ENCODE measurements at places on chromosomes 3 and 15.

DNA sequence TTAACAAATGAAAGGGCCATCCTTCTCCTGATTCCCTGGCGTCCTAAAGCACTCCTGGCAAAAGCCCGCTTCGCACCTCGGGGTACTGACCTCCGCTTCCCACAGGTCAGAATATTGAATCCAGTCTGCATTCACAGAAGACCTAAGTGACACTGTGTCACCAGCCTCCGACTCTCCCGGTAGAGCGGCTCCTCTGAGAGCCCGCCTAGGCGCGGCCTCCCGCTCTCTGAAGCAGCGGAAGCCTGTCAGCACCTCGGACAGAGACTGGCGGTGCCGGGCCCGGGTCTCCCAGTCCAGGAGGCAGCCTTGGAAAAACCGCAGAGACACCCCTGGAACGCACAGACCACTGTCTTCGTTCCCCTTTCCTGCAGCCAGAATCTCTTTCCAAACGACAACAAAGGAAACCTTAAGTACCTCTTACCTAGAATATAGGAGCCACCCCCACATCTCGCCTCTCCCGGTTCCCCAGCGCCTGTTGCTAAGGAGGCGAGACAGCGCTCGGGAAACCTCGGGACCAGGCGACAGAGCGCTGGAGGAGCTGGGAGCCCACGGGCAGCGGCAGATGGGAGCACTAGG is 1.2 kb downstream of the GABRB3 start:
- DNase-seq = no peak

GRCh38 chr3:68136411-68136810 is 482.0 kb upstream of the SUCLG2 start:
- DNase-seq = no peak

DNA sequence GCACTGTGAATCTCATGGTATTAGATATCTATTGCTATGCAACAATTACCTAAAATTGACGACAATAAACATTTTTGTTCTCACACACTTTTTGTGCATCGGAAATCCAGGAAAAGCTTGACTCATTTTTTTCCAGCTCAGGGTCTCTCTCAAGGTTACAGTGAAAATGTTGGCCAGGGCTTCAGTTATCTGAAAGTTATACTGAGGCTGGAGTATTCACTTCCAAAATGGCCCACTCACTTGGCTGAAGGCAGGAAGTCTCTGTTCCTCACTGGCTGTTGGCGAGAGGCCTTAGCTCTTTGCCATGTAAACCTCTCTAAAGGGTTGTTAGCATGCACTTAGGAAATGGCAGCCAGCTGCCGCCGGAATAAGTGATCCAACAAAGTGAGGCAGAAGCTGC is 41.4 kb downstream of the OSTN start:
- no peak for DNase-seq

GRCh38 chr15:46409841-46410301 is 775.0 kb downstream of the SQOR start:
- no peak for DNase-seq

DNA sequence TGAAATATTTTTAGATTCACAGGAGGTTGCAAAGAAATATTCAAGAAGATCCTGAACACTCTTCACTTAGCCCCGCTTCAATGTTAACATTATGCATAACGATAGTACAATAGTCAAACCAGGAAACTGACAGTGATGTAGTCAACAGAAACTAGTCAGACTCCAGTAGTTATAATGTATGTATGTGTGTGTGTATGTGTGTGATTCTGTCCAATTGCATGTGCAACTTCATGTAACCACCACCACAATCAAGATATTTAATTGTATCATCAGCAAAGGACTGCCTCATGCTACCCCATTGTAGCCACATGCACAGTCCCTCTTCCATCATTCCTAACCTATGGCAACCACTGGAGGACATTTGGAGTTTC is 77.9 kb downstream of the APBA2 start:
- no peak for DNase-seq

DNA sequence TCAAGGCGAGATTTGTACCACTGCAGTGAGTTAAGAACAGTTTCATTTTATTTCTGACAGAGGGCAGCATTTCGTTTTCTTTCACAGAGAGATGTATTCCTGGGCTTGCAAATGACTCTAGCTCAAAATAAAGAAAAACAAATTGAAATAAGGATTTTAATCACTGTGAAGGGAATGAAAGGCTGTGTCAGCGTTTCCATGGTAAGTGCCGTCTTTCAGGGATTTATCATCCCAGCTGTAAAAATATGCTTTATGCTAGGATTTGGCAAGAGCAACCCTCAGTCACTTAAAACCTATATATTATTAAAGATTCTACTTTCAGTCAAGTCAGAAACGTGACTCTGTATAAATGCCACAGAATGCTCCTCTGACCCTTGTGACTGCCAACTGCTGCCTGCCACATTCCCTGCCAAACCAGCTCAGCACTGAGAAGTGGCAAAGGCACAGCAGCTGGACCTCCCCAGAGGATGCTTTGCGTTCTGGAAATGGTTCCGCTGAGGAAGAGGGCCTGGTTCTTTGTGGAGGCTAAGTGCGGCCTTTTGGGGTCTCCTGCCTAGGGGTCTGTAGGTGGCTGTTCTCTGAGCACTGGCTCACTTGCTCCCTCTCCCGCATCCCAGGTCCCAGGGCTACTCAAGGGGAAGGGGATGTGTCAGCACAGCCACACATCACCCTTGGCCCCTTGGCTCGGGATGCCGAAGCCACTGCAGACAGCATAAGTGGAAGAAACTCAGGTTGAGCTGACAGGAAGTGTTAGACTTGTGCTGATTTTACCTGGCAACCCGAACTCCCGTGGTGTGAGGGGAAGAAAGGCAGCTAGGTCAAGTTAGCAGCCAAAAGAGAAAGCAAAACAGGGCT is 56.6 kb upstream of the POMGNT2 start:
- DNase-seq = peak; percentile 76

DNA sequence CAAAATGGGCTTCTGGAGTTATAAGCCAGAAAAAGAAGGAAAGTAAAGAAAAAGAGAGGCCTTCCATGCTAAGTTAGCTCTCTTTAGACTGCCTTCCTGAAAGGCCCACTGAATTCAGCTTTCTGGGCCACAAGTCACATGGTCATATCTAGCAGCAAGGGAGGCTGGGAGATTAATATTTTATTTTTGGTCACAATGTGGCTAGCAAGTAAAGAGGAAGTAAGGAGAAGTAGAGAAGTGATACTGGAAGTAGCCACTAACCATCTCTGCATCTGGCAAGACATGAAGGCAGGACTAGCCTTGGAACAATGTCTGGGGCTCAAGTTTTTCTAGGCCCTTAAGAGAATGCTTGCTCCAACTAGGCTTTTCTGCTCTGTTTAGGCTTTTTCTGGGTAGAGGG is 81.8 kb upstream of the UBE2E1 start:
- no peak for DNase-seq

GRCh38 chr3:120344349-120344748 is 4.8 kb downstream of the LRRC58 start:
- no peak for DNase-seq

GRCh38 chr3:49668861-49669260 is 5.3 kb upstream of the APEH start:
- DNase-seq = no peak

GRCh38 chr3:71438904-71439303 is 144.6 kb downstream of the FOXP1 start:
- DNase-seq = no peak

GRCh38 chr3:97713634-97714033 is 50.9 kb upstream of the ARL6 start:
- no peak for DNase-seq

DNA sequence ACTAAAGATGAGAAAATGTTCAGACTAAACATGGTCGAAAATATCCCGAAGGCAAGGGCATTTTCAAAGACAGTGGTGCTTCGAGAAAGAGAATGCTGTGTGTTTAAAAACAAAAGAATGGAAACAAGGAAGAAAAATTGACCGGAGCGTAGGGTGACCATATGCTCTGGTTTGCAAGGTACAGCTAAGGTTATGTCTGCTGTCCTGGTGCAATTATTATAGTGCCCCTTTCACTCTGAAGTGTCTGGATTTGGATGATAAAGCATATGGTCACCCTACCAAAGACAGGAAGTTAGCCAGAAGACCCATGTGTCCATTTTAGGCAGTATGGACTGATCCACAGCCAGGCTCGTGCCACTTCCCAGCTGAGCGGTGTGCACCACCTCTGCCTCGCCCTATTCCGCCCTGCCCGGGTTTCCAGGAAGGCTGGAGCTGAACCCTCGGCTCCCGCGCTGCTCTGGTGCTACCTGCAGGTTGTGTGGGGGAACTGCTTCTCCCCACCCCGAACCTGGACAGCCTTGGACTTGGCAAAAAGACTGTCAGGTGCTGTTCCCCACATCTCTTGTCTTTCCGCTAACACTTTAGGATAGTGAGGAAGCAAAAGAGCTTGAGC is 25.2 kb downstream of the GOLGA6D start:
- peak; percentile 58 for DNase-seq

DNA sequence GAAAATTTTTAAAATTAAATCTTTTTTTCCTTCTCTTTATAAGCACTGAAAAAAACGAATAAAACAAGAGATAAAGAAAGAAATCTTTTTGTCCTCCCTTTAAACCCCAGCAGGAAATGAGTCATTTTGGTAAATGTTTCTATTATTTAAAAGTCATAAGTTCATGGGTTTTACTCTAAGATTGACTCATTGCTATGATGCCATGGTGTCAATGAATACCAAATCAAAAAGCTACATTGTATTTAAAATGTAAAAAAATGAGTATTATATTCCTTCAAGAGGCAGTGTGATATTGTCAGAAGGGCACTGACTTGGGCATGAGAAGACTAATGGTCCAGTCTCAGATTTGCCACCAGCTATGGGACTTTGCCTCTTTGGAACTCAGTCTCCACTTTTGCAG is 303.4 kb upstream of the DNAJC19 start:
- DNase-seq = no peak

DNA sequence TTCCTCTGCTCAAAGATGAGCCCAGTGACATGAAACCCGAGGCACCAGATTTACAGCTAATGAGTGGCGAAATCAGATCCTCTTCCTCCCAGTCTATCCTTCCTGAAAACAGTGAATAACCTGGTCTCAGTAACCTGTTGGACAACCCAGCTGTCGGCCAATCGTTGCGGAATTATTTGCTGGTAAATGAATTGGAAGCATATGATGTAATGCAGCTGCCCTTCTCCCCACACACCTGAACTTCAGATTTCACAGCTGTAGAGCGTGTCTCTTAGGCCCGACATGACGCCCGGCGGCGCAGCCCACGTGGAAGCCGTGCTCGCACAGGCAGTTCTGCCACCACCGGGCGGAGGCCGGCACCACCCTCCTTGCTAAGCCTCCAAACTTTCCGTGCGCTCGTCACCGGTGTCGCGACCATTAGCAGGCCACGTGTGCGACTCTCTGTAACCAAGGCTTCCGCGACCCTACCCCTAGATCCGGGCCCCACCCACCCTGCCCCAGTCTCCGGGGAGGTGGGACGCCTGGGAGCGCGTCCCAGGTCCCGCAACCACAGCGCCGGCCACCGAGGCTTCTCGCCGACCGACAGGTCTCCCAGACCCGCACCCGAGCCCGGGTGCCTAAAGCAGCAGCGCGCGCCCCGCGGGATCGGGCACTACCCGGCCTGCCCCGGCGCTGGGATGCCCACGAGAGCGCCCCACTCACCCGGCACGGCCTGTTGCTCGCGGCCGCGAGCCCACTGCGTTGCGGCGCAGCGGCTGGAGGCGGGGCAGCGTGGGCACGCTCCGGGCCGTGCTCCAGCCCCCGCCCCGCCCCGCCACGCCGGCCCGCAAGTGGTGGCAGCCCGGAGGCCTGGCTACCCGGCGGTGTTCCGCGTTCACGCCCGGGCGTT is at the start of gene RIOX2:
Gene RIOX2 (minus strand): TSS at position 753 of the 889 bp plus-strand sequence. CDS start 4,838 bp downstream, outside the sequence.
- DNase-seq = peak; percentile 91

GRCh38 chr15:101542306-101543025 is 53.0 kb upstream of the PCSK6 start:
- DNase-seq = no peak

DNA sequence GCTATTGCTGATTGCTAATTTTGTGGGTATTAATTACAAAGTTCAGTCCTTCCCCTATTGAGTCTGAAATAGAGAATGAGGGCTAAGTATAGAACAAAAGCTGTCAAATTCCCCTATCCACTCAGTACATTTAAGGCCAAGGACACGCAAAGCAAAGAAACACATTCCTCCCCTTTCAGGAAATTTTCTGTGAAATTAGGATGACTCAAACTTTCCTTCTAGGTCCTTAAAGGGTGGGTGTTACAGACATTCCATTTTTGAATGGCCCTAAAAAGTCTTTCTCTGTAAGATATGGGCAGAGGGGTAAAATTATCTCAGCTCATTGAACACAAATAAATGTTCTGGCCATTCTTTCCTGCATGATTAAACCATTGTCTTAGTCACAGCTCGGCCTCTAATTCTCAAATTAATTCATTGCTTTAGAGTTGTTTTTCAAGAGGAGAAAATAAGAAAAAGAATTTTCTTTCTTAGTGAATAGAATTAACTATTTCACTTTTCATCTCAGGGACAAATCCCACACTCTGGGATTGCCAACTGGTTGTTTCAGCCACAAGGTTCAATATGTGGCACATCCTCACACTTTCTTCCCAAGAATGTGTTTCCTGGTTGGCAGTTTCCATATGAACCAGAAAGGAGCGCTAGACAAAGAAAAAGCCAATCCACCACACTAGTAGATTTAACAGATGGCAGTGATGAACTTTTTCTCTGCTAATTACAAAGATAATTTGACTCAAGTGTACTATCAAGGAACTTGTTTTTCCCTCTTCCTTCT is 424.1 kb downstream of the ZNF385D start:
- DNase-seq = no peak

DNA sequence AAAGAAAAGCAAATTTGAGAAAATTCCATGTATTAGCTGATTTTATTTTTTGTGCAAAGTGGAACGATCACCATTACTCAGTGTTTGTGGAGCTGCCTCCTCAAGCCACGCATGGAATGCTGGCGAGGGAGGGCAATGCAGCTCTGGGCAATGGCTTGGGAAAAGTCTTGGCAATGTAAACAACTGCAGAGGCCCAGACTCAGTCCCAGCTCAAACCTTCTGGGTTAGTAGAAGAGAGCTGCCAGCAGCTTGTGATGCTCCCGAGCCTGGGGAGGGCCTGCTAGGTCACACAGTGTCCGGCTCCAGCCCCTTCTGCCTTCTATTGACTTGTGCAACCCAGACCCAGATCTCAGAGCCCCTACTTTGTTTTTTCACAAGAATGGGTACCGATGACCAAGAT is 4.3 kb downstream of the EPHB1 start:
- DNase-seq = peak; percentile 13

DNA sequence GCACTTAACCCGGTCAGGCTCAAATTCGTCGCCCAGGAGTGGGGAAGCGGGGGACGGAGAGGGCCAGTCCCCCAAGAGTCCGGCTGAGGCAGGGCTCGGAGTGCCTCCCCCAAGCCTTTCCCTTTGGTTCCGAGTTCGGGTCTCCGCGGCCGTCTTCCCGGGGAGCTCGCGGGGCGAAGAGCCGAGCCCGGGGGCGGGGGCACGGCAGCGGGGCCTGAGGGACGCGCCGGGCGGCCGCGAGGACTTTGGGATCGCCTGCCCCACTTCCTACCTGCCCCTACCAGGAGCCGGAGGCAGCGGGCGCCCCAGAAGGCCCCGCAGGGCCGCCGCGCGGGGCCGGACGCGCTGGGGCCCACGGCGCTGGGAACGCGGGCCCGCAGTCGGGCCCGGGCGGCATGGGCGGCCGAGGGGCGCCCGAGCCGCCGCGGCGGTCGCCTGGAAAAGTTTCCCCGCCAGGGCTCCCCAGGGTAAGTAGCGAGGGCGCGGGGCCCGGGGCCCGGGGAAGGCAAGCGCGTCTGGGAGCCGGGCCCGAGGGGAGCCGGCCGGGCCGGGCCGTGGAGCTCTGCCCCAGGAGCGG is 2.8 kb downstream of the FURIN start:
- peak; percentile 76 for DNase-seq

GRCh38 chr3:57126244-57126643 is 38.9 kb downstream of the IL17RD start:
- no peak for DNase-seq

GRCh38 chr3:108181172-108181571 is 41.1 kb downstream of the IFT57 start:
- DNase-seq = no peak

Data from activated effector memory CD4-positive, alpha-beta T cell treated with anti-CD3 and anti-CD28 coated beads, Interleukin-2, amount 50 U/mL, for 16 hours (primary cell).